ENCODE measurements at places on chromosomes 7 and 10.

- no peak for DNase-seq
Observed at GRCh38 chr7:30313348-30313747, 29.0 kb downstream of the ZNRF2 start.

- no peak for DNase-seq
Observed at GRCh38 chr7:54888067-54888733, 129.2 kb upstream of the SEC61G start.

DNA sequence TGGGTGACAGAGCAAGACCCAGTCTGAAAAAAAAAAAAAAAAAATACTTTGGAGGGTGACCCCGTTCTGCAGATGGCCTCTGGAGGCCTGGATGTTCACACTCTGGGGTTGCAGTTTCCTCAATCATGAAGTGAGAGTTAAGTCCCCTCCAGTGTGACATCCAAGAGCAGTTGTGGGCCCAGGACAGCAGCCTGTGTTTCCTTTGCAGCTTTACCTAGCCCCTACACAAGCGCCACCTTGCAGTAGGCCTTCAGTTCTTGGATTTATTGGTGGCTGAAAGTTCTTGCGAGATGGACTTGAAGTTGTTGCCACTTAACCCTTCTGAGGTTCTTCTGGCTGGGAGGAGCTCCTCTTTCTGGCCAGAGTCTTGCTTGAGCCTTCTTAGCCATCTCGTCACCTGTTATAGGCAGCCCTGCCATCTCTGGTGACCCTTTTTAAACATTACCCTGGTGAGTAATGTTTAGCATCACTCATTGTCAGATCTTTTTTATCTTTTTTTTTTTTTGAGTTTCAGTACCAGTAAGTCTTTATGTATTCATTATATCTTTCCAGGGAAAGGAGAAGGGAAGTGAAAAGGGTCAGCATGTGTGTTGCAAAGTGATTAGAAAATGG lies 3.4 kb upstream of the ACTR3C start:
- DNase-seq: no peak

DNA sequence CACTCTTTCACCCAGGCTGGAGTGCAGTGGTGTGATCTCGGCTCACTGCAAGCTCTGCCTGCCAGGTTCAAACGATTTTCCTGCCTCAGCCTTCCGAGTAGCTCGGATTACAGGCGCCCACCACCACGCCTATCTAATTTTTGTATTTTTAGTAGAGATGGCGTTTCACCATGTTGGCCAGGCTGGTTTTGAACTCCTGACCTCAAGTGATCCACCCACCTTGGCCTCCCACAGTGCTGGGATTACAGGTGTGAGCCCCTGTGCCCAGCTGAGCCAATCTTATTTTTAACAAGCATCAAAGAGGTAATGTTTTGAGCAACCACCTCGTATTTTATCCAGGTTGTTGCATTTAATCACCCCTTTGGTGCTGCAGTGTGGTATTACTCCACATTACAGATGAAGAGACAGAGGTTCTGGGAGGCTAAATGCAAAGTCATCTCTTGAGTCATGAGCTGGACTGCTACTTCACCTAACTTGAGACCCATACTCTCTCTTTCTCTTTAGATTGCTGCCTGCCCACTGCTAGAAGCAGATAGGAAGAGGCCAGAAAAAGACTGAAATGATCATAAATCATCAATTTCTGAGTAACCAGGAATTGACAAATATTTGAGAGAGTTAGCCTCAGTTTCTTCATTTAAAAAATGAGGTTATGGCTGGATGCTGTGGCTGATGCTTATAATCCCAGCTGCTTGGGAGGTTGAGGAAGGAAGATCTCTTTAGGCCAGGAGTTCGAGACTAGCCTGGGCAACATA lies 116.2 kb downstream of the CAMK1D start:
- DNase-seq: no peak

DNA sequence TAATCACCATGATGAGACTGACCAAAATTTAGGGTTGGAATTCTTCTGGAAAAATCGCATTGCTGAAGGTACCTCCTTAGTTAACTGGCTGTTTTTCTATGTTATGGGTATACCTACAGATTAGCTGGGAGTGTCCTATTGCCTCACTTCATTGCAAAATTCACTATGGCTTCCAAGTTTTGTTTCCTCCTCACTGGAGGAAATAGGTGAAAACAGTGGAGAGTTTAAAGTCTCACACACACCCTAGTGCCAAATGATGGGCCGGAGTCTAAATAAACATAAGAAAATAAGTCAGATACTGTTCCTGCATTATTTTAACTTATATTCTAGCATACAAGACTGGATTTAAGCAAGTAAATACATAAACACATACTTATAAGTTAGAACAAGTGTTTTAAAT lies 98.2 kb downstream of the AHR start:
- DNase-seq: peak; percentile 10

DNA sequence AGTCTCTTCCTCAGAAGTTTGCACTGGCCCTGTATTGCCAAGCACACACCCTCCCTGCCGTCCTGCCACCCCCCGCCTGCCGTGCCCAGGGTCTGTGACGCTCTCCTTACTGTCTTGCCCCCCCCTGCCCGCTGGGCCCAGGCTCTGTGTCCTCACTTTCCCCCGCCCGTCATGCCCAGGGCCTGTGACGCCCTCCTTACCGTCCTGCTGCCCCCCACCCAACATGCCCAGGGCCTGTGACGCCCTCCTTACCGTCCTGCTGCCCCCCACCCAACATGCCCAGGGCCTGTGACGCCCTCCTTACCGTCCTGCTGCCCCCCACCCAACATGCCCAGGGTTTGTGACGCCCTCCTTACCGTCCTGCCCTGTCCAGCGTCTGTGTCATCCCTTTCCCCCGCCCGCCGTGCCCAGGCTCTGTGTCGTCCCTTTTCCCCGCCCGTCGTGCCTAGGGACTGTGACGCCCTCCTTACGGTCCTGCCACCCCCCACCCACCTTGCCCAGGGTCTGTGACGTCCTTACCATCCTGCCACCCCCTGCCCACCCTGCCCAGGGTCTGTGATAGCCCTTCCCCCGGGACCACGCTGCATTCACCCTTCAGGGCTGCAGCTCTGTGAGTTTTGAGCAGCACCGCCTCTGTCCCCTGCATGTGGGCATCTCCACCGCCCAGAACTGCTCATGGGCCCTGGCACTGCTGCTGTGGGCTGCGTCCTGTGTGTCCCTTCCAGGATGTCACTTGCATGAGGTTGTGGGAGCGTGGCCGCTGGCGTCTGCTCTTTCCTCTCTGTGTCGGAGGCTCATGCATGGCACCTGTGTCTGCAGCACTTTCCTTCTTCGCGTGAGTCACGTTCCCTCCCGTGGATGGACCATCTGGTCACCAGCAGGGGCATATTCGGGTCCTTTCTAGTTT lies 19.3 kb upstream of the PRKAR1B start:
- DNase-seq: no peak

DNA sequence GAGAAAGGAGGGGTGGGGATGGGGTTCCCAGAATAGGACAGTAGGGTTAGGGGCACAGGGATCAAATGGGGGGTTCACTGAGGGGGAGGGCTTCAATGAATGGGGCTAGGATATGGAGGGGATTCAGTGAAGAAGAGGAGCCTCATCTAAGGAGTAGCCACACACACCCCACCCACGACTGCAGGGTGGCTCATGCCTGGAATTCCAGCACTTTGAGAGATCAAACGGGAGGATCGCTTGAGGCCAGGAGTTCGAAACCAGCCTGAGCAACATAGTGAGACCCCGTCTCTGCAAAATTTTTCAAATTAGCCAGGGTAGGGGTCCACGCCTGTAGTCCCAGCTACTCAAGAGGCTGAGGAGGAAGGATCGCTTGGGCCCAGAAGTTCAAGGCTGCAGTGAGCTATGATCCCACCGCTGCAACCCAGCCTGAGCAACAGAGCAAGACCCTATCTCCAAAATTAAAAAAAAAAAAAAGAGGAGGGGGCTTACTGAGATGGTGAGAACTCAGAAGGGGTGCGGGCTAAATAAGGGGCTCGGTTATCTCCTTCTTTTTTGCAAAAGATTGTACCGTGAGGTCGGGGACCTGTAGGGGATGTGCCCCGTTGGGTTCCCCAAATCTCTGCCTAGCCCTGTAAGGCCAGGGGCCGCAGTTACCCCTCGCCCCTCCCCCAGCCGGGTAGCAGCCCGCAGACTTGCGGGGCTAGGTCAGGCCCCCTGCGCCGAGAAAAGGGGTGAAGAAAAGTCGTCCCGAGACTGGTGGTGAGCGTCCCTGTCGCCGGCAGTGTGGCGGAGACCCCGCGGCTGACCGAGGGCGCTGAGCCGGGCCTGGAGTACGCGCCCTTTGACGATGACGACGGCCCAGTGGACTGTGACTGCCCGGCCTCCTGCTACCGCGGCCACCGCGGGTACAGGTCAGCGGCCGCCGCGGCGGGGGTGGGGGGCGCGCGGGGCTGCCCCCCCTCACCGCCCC lies 43.1 kb upstream of the HSPB1 start:
- DNase-seq: no peak

- DNase-seq: no peak
Observed at GRCh38 chr7:22442187-22442881, 57.7 kb downstream of the STEAP1B start.

- DNase-seq: no peak
Observed at GRCh38 chr7:71615017-71615416, 483.1 kb downstream of the GALNT17 start.

GRCh38 chr10:118237930-118238329 lies 104.2 kb downstream of the FAM204A start:
- DNase-seq: no peak

- DNase-seq: no peak
Observed at GRCh38 chr7:88357294-88357693, 50.6 kb upstream of the STEAP4 start.

- DNase-seq: no peak
Observed at GRCh38 chr10:28020993-28021982, 22.4 kb upstream of the ODAD2 start.

GRCh38 chr7:1864161-1864940 lies 194.3 kb downstream of the ELFN1 start:
- DNase-seq: no peak

- no peak for DNase-seq
Observed at GRCh38 chr10:123889821-123890220, 1.8 kb downstream of the CPXM2 start.

DNA sequence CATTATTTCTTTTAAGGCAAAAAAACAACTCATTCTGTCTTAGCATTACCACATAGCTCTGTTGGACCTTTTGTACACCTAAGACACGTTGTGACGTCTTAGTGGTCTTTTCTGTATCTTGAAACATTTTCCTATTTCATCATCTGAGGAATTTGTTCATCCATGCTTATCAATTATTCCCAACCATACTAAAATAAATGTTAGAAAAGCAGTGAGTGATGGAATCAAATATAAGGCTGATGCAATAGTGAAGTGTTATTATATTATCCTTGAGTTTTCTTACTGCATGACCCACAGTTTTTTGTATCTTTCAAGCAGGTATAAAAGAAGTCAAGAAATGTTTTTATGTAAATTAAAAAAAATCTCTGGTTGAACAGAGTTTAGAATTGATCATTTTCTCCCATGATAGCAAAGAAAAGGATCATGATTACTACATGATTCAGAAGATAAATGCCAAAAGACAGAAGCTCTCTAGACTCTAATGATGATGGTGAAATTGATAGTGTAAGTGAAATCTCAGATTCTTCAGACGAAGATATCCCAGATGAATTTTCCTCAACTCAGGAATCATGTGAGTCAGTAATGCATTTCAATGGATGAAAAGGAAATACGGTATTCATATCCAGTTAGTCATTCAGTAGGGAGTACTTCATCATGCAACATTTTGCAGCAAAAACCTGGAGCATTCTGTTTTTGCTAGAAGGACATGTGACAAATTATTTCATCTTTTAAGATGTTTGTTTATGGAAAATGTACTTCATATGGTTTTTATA lies 51.4 kb downstream of the CELF2 start:
- no peak for DNase-seq

DNA sequence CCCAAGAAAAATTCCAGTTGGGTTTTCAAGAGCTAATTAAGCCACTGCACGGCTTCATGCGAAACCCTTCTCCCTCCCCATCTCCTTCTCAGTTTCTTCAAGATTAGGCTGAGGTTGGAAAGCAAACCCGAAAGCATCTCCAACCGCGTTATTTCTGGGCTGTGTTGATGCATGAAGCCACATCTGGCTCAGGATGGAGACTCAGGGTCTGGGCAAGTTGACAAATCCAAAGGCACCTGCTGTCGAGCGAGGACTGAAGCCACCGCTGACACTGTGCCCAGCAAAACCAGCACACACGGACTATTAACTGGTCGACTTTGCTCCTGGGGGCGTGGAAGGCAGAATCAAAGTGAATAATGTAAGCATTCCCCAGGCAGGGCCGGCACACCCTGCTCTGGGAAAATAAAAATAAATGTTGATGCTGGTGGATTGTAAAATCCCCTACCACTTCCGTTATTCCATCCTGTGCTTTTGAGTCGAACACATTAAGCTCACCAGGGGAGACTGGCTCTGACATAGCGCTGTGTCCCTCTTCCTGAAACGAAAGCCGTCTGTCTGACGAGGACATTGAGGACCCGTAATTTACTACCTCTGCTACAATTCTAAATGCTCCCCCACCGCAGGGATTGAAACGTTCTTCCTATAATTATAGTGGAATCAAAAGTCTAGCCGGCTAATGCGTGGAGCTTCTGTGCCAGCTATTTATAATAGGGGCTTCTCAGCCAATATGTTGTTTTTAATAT lies 269.8 kb downstream of the ADARB2 start:
- DNase-seq: no peak

DNA sequence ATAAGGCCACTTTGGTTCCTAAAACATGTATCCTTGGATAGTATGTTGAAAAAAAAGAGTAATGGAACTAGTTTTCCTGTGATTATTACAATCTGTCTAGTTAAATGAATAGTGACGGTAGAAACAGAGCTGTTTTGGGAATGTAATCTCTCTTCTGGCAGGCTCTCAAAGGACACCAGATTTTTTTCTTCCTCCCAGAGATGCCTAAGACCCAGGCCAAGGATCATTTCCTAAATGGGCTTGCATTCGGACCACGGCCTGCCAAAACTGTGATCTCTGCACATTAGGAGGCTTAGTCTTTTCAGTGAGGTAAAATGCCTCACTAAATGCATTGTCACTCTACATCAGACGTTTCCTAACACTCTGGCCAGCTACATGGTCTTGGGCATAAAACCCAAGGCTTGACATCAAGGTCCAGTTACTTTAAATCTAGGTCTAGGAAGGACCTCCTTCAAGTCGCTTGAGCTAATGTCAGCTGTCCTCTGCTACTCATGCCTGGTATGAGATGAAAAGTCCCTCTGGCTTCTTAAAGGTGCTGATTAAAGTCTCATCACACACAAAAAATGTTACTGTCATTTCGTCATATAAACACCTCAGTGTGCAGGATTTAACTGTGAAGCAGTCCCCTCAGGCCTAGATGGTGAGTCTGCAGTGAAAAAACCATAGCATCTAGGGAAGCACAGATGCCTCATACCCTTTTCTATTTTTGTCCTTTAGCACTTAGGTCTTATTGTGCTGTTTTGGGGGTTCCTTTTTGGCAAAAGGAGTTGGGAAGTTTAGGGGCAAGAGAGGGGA lies 47.7 kb downstream of the DLD start:
- DNase-seq: no peak
